ENCODE measurements at places on chromosomes 5 and 9.

- no peak for DNase-seq
Measured at GRCh38 chr9:119451426-119451825, 82.2 kb upstream of the BRINP1 start.

DNA sequence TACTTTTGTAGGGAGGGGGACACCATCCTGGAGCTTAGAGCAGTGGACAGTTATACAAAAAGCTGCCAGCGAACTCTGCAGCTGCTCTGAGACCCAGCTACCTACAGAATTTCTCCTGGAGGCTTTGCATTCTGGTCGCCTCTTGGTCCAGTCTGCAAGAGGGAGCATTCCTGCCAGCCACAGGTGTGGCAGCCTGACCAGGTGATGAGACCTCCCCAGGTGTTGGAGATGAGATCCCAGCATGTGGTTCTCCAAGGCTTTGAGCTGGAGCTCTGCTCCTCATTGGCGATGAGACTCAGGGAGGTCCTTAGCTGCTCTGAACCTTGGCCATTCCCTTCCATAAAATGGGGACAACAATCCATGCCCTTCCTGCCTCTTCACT, 69.3 kb downstream of the RGS3 start:
- DNase-seq: no peak

DNA sequence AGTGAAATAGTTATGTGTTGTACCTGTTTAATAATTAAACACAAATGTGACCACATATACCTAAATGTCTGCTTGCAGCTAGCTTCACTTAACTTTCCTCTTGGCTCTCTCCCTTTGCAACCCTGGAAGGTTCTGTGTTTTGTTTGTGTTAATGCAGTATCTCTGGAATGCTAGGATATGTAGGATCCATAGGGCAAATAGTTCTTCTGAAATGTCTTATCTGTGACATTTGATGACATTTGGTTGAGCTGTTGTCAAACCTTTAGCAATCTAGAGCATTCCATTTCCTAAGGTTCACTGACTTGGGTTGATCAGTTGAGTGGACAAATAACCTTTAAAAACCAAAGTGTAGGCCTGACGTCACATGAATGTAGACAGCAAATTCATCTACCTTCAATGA, 21.8 kb downstream of the CTNNA1 start:
- DNase-seq: no peak

DNA sequence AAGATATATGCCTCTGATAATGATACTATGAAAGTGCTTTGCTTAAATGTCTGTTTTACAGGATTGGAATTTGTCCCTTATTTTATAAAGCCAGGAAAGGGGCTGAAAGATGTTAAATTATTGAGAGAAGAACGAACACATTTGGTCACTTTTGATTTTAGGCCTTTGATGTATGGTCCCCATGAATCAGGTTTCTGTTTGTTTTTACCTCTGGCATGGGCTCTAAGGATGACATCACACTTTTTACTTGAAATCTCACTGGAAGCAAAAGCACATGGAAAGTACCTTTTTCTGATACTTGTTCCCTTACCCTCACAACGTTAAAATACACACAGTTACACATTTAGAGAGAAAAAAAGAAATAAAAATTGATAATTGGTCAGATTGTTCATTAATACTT, 6.9 kb downstream of the OTULIN start:
- DNase-seq: no peak

GRCh38 chr5:143054480-143054941, 284.3 kb downstream of the ARHGAP26 start:
- DNase-seq: no peak

DNA sequence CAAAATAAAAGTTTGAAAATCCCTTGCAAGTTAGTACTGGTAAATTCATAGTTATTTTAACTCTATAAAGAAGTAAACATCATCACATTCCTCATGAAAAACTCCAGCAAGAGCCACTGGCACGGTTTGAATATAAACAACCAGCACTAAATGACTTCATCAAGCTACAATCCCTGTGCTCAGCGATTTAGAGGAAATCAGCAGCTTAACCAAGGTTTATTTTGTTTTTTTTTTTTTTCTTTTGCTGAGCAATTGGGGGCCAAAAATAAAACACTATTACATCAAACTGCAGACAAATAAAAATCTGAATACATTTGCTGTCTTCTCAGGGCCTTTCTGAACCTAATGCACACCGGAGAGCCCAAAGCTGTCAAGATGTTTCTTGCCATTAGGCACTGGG, 106.2 kb upstream of the SLC24A2 start:
- DNase-seq: no peak

- no peak for DNase-seq
Measured at GRCh38 chr9:131062969-131063368, 33.4 kb upstream of the AIF1L start.

GRCh38 chr5:74026310-74026709, 400.3 kb downstream of the ARHGEF28 start:
- no peak for DNase-seq

GRCh38 chr5:181265092-181265671, 4.2 kb upstream of the TRIM52 start:
- no peak for DNase-seq

- no peak for DNase-seq
Measured at GRCh38 chr5:75551471-75551870, 39.8 kb downstream of the POLK start.

DNA sequence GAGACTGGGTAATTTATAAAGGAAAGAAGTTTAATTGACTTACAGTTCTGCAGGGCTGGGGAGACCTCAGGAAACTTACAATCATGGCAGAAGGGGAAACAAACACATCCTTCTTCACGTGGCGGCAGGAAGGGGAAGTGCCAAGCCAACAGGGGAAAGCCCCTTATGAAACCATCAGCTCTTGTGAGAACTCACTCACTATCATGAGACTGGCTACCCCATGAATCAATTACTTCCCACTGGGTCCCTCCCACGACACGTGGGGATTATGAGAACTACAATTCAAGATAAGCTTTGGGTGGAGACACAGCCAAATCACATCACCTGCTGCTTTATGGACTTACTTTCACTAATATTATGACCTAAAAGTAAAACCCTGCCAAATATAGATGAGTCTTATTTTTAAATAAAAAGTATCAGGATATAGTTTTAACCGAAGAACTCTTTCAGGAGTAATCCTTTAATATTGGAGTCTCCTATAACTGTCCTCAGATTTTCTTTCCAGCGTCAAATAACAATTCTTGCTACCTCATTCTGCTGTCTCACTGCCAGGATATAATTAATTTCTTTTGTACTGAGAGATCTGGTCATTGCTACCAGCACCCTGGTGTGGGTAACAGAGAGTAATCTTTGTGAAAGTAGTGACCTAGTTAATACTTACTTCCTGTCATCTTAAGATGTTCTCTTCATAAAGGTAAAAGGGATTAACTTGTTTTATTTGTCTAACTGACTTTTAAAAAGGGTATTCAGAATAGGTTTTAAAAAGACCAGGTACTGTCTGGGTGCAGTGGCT, 68.6 kb downstream of the NLN start:
- no peak for DNase-seq

- DNase-seq: no peak
Measured at GRCh38 chr5:122846051-122846550, 688 bp downstream of the SNX24 start.

DNA sequence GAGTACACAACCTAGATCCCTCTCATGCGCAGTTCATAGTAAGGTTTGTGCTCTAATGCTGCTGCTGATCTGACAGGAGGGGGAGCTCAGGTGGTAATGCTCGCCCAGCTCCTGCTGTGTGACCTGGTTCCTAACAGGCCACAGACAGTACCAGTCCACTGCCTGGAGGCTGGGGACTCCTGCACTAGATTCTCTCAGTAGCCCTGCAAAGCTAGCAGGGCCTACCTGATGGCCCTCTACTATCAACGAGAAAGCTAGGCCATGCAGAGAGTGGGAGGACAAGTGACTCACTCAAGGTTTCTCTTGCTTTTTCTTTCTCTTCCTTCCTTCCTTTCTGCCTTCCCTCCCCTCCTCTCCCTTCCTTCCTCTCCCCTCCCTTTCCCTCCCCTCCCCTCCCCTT, 55.1 kb upstream of the TEX48 start:
- no peak for DNase-seq

DNA sequence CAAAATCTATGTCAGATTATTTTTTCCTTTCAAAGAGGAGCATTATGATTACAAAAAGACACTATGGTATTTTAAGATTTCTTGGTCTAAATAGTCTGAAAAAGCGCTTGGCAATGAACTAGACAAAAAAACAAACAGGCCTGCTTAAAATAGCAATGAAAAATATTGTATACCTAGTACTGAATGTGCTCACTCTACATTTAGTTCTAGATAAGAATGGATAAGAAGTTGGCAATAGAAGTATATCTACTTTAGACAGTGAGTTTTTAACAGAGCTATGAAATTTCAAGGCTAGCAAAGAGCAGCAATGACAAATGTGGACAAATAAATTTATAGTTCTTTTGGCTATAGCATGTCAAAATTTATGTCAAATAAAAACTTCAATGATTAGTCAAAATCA, 26.2 kb downstream of the GIN1 start:
- no peak for DNase-seq

GRCh38 chr5:82657033-82657699, 379.0 kb upstream of the RPS23 start:
- DNase-seq: no peak

GRCh38 chr5:77086368-77086688, 757 bp downstream of the ZBED3 start:
- DNase-seq: no peak

- no peak for DNase-seq
Measured at GRCh38 chr9:16904655-16905054, 34.2 kb upstream of the BNC2 start.

DNA sequence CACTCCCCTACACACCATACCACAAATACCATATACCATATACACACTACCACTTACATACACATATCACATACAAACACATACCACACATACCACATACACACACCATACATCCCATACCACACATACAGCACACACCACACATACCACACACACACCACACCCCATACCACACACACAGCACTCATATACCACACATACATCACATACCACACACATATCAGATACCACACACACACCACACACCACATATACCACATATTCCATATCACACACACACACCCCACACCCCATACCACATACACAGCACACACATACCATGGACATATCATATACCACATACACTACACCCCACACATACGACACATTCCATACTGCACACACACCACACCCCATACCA, 276.6 kb downstream of the GADD45G start:
- no peak for DNase-seq

DNA sequence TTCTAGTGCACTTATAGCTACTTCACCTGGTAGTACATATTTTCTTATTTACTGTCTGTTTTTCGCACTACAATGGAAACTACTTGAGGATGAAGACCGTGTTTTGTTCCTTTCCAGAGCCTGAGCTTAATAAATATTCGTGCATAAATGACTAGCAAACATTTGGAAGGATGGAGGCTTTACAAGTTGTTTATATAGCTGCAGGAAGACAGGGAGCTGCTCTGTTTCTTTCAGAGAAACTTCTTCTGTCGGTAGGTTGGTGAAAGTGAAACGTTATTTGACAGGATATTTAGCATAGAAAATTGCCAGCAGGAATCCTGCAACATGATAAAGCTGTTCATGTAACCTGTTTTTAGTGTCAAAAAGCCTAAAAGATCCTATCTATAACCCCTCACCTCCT, 210.6 kb downstream of the PCSK5 start:
- DNase-seq: no peak

DNA sequence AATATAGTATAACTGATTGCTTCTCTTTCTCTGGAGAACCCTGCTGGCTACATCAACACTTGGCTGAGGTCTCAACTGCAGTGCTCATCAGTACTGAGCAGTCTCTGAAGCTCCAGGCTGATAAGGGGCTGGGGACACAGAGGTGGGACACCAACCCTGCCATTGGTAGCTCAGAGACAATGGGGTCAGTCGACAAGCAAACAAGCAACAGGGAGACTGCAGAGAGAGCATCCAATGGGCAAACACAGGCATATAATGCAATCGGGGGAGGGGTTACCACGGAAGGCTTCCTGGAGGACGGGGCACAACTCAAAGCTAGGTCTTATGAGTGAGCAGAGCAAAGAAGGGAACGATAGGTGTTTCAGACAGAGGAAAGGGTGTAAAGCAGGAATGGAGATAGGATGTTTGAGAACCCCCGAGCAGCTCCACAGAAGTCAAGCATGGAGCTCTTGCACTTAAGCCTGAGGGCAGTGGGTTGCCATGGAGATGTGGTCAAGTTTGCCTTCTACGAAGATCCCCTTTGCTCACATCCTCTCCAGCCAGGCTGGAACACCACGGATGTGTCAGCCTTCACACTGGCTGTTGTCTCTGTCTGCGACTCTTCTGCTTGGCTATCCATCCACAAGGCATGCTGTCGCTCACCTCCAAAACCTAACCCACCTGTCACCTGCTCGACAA, 21.5 kb upstream of the AKNA start:
- no peak for DNase-seq

- DNase-seq: no peak
Measured at GRCh38 chr5:15487228-15487627, 12.8 kb upstream of the FBXL7 start.

DNA sequence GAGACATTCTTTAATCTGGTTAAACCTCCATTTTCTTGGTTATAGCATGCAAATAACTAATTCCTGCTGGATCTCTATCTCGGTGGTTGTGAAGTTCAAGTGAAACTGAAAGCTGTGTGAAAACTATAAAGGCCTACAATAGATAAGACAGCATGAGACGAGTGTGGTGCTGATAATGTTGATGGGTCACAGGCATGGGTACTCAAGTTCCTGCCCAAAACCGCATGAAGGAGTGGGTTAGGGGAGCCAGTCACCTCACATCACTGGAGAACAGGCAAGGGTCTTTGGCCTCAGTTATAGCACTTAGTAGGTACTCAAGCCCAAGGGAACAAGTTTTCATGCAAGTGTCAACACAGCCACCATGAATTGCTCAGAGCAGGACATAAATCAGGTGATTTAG, 16.7 kb downstream of the HMHB1 start:
- no peak for DNase-seq

DNA sequence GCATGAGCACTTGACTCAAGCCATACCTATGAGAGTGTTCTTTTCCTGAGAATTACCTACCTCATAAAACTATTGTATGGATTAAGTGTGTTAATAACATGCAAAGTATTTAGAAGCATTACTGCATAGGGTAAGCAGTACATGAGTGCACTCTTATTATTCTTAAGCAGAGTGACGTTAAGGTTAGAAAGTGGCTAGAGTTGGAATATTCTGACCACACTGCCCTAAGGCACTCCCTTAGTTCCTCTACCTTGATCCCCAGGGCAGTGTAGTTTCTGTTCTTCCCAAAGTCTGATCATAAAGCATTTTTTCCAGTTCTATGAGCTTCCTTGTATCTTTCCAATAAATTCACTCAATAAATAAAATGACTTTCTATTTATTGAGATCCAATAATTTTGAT, 189.2 kb downstream of the PCSK1 start:
- no peak for DNase-seq

DNA sequence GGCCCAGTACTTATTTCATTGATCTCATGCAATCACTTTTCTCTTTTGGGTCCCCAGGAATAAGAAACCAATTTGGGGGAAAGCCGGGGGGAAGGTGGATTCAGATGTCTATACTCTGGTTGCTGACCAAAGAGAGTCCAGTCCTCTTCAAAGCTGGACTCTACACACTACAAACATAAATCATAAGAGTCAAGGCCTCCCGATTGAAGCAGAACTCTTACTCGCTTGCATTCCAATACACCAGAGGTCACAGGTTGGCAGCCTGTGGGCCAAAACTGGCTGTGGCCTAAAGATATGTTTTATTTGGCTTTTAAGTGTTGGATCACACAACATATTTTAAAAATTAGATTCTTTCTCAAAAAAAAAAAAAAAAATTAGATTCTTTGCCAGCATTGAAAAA, 311.4 kb upstream of the MSX2 start:
- no peak for DNase-seq

All from stimulated activated CD4-positive, alpha-beta T cell treated with anti-CD3 and anti-CD28 coated beads, Interleukin-1b, Interleukin-23, amount 100 ng/mL, for 1 hour (primary cell).